ENCODE measurements at places on chromosomes 16 and 17. TPM values are rescaled to one million over a fixed set of nuclear protein-coding genes. Genes with fewer than 3 reads are reported as not detected.

Gene CCL3
- total RNA-seq = not detected

Gene KRTAP1-1
- not detected for total RNA-seq

Gene CES5A
- not detected for total RNA-seq

Gene SLC47A1
- not detected for total RNA-seq

Gene DOC2B
- 22.4 TPM for total RNA-seq

Gene ADAD2
- total RNA-seq = not detected

DNA sequence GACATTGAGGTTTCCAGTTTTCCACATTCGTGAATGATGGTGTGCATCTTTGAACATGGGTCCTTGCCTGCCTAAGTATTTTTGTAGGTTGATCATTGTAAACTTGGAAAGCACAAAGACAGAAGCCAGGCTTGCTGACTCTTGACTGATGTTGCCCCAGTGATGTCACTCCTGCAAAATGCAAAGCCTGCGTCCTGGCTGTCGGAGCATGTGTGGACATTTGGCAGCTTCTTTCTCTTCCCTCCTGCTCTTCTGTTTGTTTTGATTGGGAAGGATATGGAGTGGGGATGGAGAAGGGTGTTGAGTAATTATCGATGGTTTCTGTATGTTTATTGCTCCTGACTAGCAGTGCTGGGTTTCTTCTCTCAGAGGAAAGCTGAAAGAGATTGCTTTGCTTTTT, 3.2 kb downstream of the NDE1 start:
- H3K4me1 ChIP-seq = peaks cover 14% of the 10 kb centered on the region
- no peaks in the 10 kb centered on the region for H3K27me3 ChIP-seq
- DNase-seq = no peak
- no peak overlapping the region for H3K27ac ChIP-seq
- H3K4me3 ChIP-seq = no peak overlapping the region
- no peaks in the 10 kb centered on the region for H3K36me3 ChIP-seq

DNA sequence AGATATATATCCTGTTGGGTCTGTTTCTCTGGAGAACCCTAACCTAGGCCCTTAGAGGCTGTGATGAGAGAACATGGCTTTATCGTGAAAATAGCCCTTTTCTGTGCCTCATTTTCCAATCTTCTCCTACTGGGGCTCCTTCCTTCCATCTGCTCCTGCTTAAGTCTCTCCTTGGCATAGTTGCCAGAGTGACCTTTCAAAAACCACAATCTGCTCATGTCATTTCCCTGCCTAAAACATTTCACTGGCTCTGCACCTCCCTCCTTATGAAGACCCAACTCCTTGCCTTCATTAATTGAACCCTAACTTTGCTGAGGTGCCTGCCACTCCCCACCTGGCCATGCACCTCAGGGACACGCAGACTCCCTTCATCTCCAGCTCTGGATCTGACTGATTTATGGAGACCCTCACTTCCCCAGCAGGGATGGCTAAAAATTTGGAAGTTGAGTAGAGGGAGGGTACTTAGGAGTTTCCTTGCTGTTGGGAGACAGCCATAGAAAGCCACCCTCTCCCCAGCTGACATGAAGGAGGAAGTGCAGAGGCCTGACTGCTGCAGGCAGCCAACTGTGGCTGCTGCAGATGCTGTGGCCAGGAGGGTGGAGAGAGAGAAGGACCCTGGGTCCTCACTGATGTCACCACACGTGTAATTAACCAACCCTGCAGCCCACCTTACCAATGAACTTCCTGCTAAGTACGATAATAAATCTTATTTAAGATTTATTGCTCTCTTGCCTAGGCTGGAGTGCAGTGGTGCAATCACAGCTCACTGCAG, 6.3 kb upstream of the GGA2 start:
- no peaks in the 10 kb centered on the region for H3K27me3 ChIP-seq
- H3K27ac ChIP-seq = no peak overlapping the region
- DNase-seq = no peak
- no peaks in the 10 kb centered on the region for H3K36me3 ChIP-seq
- H3K4me3 ChIP-seq = no peak overlapping the region
- no peaks in the 10 kb centered on the region for H3K4me1 ChIP-seq

DNA sequence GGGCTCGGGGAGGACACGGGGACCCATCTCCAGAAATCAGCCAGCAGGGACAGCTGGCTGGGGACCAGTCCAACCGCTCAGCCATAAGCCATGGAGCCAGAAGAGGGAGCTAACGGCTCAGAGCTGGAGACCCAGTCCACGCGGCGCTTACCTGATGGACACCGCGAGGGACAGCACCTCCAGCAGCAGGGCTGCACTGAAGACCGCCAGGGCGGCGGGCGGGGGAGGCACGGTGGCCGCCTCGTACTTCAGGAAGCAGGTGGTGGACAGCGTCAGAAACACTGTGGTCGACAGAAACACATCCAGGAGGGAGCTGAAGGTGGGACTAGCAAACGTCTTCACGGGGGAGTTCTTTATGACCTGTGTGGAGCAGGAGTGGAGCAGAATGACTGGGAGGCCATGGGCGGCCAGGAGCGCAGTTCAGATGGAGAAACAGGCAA, 102.6 kb upstream of the CREBBP start:
- no peak overlapping the region for H3K27ac ChIP-seq
- H3K4me3 ChIP-seq = no peak overlapping the region
- peaks cover 2% of the 10 kb centered on the region for H3K4me1 ChIP-seq
- no peaks in the 10 kb centered on the region for H3K36me3 ChIP-seq

GRCh38 chr16:88350922-88351321, 31.8 kb upstream of the ZNF469 start:
- no peak overlapping the region for H3K27ac ChIP-seq
- H3K36me3 ChIP-seq = no peaks in the 10 kb centered on the region
- H3K4me1 ChIP-seq = no peaks in the 10 kb centered on the region
- no peaks in the 10 kb centered on the region for H3K27me3 ChIP-seq

DNA sequence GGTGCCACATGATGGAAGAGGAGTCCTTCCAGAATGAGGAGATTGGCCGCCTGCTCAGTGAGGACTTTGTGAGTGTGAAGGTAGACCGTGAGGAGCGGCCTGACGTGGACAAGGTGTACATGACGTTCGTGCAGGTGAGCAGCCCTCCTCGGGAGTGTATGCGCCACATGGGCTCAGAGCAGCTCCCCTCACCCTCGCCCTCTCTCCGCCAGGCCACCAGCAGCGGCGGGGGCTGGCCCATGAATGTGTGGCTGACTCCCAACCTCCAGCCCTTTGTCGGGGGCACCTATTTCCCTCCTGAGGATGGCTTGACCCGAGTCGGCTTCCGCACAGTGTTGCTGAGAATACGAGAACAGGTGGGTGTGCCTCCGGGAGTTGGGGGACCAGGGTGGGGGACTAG, 1.9 kb downstream of the SPATA20 start:
- no peak overlapping the region for H3K27ac ChIP-seq
- H3K4me3 ChIP-seq = no peak overlapping the region
- H3K4me1 ChIP-seq = peaks cover 34% of the 10 kb centered on the region
- H3K36me3 ChIP-seq = no peaks in the 10 kb centered on the region

- H3K27me3 ChIP-seq = no peaks in the 10 kb centered on the region
- no peaks in the 10 kb centered on the region for H3K4me1 ChIP-seq
- no peak overlapping the region for H3K27ac ChIP-seq
These were observed 57.9 kb downstream of the BRIP1 start for GRCh38 chr17:61805399-61805798.

DNA sequence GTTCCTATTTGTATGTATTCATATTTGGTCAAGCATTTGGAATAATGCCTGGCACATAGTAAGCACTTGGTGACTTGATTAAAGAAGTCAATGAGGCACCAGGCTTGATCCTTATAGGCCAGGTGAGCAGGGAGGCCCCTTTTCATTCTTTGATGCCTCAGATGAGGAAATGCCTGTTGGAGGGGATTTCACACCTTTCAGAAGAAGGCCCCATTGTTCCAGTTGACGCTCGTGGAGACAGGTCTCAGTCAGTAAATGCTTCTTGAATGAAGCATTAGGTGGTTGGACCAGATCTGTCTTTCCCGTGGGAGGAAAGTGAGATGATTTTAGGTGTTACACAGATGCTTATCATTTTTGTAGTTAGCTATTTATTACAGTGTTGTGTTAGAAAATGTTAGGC, 13.0 kb downstream of the LCMT1 start:
- H3K27ac ChIP-seq = no peak overlapping the region
- H3K36me3 ChIP-seq = no peaks in the 10 kb centered on the region
- H3K27me3 ChIP-seq = no peaks in the 10 kb centered on the region
- no peaks in the 10 kb centered on the region for H3K4me1 ChIP-seq
- no peak overlapping the region for H3K4me3 ChIP-seq
- DNase-seq = no peak

DNA sequence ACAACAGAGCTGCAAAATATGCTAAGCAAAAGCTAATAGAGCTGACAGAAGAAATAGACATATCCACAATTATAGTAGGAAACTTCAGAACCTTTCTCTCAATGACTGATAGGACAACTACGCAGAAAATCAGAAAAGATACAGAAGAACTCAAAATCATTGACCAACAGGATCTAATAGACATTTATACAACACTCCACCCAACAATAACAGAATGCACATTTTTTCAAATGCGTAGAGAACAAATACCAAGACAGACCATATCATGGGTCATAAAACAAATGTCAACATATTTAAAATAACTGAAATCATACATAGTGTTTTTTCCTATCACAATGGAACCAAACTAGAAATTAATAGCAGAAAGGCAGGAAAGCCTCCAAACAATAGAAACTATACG, 237.4 kb downstream of the C16orf78 start:
- H3K27me3 ChIP-seq = no peaks in the 10 kb centered on the region
- DNase-seq = no peak
- H3K36me3 ChIP-seq = no peaks in the 10 kb centered on the region

GRCh38 chr16:86951041-86951822, 366.0 kb downstream of the C16orf95 start:
- no peaks in the 10 kb centered on the region for H3K4me1 ChIP-seq
- no peak for DNase-seq
- H3K27me3 ChIP-seq = no peaks in the 10 kb centered on the region
- H3K36me3 ChIP-seq = no peaks in the 10 kb centered on the region

GRCh38 chr16:63466-63865, 9.0 kb downstream of the RHBDF1 start:
- H3K36me3 ChIP-seq = peaks cover 3% of the 10 kb centered on the region
- H3K4me3 ChIP-seq = no peak overlapping the region
- no peak for DNase-seq
- H3K27ac ChIP-seq = no peak overlapping the region

GRCh38 chr17:1730326-1731193, 6.1 kb downstream of the WDR81 start:
- peaks cover 28% of the 10 kb centered on the region for H3K4me1 ChIP-seq
- peak; percentile 49 for DNase-seq
- no peak overlapping the region for H3K4me3 ChIP-seq
- H3K27ac ChIP-seq = peak overlapping the region; percentile 46

DNA sequence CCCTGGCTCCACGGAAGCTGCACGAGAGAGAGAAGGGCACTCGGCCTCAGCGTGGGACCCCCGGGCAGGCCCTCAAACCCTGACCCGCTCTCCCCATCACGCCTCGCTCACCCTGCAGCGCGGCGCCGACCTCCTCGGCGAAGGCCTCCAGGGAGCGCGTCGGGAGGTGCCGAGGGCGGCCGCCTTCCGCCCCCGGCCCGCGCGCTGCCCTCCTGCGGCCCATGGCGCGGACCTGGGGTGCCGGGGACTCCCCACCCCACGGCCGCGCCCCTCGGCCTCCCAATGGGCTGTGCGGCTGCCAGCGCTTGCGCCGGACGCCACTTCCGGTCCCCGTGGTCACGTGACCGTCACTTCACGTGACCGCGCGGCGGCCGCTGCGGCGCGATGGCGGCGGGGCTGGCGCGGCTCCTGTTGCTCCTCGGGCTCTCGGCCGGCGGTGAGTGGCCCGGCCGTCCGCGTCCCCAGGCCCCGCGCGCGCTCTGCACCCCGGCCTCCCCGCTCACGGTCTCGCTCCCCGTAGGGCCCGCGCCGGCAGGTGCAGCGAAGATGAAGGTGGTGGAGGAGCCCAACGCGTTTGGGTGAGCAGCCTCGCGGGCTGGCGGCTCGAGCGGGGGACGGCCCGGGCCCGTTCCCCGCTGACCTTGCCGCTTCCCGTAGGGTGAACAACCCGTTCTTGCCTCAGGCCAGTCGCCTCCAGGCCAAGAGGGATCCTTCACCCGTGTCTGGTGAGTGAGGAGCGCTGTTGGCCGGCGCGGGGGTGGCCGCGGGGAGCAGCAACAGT, at the start of the genes GNPTG and TSR3:
GNPTG (plus strand) TSS at position 350 of the 781 bp plus-strand sequence; CDS start at position 385, 35 bp downstream.
TSR3 (minus strand) TSS at position 297 of the 781 bp plus-strand sequence; CDS start at position 223, 74 bp downstream.
- H3K27ac ChIP-seq = peak within 1 kb of the TSS; percentile 63
- no peaks in the 10 kb centered on the region for H3K27me3 ChIP-seq
- peaks cover 3% of the 10 kb centered on the region for H3K36me3 ChIP-seq
- peak; percentile 84 for DNase-seq
- peaks cover 40% of the 10 kb centered on the region for H3K4me1 ChIP-seq

DNA sequence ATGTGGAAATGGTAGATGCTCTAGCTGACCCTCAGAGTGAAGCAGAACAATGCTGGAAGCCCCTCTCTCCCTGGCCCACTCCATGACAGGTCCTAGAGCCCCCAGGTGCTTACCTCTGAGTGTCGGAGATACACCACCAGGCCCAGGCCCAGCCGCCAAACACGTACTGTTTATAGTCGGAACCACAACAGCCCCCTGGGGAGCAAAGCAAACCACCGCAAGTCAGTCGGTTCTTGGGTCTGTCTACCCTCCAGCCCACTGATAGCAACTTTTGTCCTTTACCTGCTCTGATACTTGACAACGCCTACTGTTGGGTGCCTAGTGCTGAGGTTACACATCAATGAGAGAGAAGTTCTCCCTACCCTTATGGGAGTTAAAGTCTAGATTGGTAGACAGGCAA, 8.7 kb downstream of the FLOT2 start:
- H3K4me3 ChIP-seq = no peak overlapping the region
- H3K36me3 ChIP-seq = peaks cover 2% of the 10 kb centered on the region
- no peak for DNase-seq
- no peak overlapping the region for H3K27ac ChIP-seq
- no peaks in the 10 kb centered on the region for H3K27me3 ChIP-seq

DNA sequence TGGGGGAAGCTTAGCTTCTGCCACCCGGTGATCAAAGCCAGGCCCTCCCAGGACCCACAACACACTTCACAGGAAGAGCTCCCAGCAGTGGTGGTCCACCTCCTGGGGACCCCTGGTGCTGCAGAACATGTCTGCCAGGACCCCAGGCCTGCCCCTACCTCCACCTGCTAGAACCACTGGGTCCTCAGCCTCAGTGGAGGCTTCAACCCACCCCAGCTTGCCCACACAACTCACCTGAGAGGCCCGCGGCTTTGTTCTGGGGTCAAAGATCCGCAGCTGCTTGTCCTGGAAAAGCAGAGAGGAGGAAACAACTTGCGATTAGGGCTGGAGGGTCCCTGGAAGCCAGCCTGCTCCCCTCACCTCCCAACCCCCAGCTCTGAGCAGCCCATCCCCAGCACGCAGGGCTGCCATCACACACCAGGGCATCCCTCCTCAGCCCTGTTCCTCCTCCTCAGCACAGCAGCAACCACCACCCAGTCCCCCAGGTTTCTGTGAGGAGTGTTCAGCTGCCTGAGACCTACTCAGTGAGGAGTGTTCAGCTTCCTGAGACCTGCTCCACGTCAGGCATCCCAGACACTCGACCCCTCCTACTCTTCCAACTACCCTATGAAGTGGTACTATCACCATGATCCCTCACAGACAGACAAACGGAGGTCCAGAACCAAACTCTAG, 21.2 kb downstream of the CORO7 start:
- H3K27ac ChIP-seq = no peak overlapping the region
- no peaks in the 10 kb centered on the region for H3K36me3 ChIP-seq
- H3K4me3 ChIP-seq = no peak overlapping the region
- H3K4me1 ChIP-seq = no peaks in the 10 kb centered on the region
- DNase-seq = no peak
